Aortic smooth muscle cell (primary cell): ENCODE measurements at places on chromosomes 3 and 15. TPM values are rescaled to one million over a fixed set of nuclear protein-coding genes. Genes with fewer than 3 reads are reported as not detected.

Gene UBA7
- total RNA-seq = 36.2 and 56.0 TPM in 2 replicates

Gene EIF4A2
- 483 and 487 TPM in 2 replicates for total RNA-seq

Gene KLF15
- total RNA-seq = 2.9 and 3.2 TPM in 2 replicates

Gene GOLGA8M
- total RNA-seq = 1.1 and 1.3 TPM in 2 replicates

Gene PDE12
- total RNA-seq = 12.4 and 17.2 TPM in 2 replicates

Gene FANCD2OS
- total RNA-seq = not detected in 2 replicates

Gene UBE2E2
- 37.3 and 44.8 TPM in 2 replicates for total RNA-seq

Gene NEDD4
- total RNA-seq = 15.9 and 17.0 TPM in 2 replicates

Gene SYNPR
- total RNA-seq = not detected in 2 replicates
